ENCODE measurements at places on chromosomes 11 and 22.
A peak's percentile ranks its signal among the peaks of the same experiment; 100 is the strongest.

DNA sequence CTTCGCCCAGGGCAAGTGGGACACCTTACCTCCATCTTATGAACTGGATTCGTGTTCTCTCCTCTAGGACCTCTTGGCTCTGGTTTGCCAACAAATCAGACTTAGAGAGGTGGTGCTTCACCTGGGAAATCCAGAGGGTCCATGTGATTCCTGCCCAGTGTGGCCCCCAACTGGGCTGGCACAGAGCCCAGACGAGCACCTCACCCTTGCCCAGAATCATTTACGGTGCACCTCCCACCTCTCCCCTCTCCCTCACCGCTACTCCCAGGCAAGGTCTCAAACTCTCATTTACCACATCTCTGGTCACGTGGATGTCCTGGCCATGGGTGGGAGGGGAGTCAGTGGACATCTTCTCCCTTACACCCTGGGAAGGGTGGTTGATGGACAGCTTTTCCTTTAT is 1.1 kb downstream of the SPATA19 start:
- DNase-seq, result no peak

- DNase-seq, result no peak
Observed at GRCh38 chr11:72123117-72123653, 10.7 kb upstream of the ANAPC15 start.

DNA sequence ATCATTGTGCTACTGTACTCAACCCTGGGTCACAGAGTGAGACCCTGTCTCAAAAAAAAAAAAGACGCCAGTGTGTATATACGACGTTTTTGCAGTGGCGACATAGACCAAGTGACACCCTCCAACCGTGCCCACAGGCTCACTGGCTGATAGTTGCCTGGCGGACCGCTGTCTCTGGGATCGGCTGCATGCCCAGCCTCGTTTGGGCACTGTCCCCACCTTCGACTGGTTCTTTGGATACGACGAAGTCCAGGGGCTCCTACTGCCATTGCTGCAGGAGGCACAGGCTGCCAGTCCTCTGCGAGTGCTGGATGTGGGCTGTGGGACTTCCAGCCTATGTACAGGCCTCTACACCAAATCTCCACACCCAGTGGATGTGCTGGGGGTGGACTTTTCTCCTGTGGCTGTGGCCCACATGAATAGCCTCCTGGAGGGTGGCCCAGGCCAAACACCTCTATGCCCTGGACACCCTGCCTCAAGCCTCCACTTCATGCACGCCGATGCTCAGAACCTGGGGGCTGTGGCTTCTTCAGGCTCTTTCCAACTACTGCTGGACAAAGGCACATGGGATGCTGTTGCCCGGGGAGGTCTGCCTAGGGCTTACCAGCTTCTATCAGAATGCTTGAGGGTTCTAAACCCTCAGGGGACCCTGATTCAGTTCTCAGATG is 1.3 kb downstream of the CSKMT start:
- peak; percentile 75 for DNase-seq

GRCh38 chr11:128400382-128401203 is 186.8 kb downstream of the ETS1 start:
- DNase-seq, result no peak

DNA sequence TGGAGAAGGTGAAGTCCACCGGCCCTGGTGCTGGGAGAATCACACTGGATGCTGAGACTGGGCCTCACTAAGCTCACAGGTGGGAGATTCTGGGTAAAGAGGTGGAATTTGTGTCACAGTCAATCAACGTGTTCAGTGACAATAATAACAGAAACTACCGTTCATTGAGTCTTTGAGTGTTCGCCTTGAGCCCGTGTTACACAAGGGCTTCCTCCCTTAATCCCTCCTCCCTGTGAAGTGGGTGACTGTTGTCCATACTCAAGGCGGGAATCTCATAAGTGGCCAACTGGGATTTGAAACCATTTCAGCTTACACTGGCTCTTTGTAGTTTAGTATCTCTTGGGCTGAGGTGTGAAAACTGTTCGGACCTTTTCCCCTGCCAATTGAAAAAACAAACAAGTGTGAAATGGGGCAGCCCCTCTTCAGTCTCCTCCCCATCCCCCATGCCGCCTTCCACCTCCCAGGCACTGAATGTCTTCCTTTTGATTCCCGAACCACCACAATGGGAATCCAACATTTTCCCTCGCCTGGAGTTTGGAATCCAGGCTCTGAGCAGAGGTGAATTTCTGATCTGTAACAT is 502.4 kb downstream of the MIAT start:
- no peak for DNase-seq

Measured in activated CD8-positive, alpha-beta memory T cell treated with anti-CD3 and anti-CD28 coated beads, Interleukin-2, amount 50 U/mL, for 48 hours (primary cell).